ENCODE measurements at places on chromosomes 1 and 21.

GRCh38 chr1:217622042-217622441 lies 8.8 kb downstream of the GPATCH2 start:
- no peak for DNase-seq

GRCh38 chr21:44552681-44553080 lies 1.4 kb upstream of the KRTAP10-2 start:
- no peak for DNase-seq

GRCh38 chr1:218474128-218474527 lies 129.0 kb downstream of the TGFB2 start:
- no peak for DNase-seq

DNA sequence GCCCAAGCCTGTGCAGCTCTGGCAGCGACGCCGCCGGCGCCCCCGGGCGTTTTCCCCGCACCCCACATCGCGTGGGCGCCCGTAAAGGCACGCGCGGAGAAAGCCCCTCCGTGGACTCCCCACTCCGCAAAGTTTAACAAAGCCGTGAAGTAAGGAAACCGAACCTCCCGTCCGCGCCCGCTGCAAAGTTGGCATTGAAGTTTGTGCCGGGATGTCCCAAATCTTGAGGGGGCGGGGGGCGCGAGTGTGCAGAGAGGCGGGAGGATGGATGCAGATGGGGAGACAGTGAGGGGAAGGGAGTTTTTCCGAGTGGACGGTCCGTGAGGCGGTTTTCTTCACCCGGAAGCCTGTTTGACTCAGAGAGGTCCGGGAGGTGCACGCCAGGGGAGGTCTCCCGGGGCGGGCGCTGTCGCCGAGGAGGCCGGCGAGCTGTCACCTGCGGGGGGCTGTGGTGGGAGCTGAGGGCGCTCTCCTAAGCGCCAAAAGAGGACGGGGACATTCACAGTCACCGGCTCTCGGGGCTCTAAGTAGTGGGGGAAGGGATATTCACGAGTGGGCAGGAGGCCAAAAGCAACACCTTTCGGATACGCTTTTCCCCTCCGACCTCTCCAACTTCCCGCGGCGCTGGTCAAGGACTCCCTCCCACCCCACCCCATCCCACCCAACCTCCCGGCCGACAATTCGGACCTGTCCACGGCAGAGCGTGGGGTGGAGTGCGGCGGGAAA lies 1.3 kb downstream of the WLS start:
- DNase-seq = no peak

- DNase-seq = no peak
Observed at GRCh38 chr1:214823311-214824117, 220.5 kb downstream of the CENPF start.

- no peak for DNase-seq
Observed at GRCh38 chr1:83802460-83803152, 196.3 kb downstream of the TTLL7 start.

DNA sequence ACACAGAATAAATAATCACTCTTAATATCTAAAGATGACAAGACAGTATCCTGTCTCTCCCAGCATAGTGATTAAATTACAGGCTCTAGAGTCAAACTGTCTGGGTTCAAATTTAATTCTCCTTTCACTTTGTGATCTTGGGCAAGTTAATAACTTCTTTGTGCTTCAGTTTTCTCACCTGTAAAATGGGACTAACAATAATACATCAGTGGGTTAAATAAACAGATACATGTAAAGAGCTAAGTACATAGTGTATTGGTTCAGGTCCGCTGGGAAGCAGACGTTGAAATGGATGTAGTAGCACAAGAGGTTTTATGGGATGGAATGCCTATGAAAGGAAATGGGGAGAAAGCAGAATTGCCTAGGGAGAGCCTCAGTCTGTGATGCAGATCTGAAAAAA lies 10.7 kb downstream of the ZFYVE9 start:
- no peak for DNase-seq

DNA sequence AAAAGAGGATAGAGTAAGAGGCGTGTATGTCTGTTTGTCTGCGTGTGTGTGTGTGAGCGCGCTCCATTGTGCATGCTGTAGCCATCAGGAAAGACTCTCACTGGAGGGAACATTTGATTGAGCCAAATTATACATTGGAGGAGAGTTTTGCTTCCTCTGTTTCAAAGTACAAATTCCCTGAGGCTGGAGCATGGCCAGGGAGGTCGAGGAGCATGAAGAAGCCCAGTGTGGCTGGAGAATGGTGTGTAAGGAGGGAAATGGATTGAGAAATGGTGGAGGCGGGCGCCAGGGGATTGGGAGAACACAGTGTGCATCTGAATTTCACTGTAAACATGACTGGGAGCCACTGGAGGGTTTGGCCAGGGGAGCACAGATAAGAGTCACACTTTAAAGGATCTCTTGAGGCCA lies 22.1 kb upstream of the EFNA1 start:
- no peak for DNase-seq

DNA sequence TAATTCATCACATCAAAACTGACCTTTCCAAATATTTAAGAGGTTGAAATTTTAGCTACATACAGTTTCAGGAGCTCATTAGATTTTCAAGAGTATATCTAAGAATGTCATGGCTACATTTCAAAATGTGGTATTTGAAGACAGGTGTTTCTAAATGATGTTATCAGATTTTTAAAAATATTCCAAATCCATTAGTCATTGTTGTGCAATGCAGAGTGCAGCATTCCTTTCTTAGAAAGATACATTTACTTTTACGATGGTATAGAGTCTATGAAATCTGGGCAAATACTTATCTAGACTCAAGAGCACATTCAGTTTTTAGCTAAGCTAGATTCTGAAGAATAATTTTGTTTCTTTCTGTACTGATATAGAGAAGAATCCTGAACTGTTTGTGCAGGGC lies 230.3 kb downstream of the CHRM3 start:
- DNase-seq = no peak

DNA sequence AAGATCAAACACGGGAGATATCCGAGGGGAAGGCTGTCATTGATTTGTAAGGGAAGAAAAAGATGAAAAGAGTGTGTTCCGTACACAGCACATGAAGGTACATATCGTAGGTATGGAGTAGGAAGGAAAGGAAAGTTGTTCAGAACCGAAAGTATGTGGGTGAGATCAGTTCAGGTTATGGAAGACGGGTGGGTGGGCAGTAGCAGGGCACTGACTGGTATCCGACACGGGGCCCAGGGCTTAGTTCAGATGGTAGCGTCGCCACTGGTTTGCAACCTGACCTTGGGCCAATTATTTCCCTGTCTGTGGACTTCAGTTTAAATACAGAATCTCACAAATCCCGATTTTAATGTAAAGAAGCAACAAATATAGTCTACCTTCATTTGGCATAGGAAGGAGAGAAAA lies 27.8 kb upstream of the A3GALT2 start:
- DNase-seq = no peak

- DNase-seq = no peak
Observed at GRCh38 chr1:226681652-226682493, 57.2 kb downstream of the ITPKB start.

DNA sequence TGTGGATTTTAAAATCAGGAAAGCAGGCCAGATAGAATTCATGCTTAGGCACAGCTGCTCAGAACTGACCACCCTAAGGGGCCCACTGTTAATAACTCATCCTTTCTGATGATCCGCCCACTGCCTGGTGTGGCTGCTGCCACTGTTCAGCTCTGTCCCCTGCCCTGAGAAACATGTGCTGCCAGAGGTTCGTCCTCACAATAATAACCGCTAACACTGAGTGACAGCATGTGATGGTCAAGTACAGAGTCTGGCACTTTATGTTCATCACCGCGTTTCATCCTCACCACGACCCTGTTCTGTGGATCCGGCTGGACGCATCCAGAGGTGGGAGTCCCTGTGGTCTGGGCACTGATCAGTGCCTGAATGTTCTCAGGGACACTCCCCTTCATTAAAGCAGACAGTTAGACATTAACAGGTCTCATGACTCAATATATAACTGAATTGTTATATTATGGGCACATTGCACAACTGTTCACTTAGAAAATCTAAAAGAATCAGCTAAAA lies 108.6 kb downstream of the SIM2 start:
- DNase-seq = no peak

- DNase-seq = no peak
Observed at GRCh38 chr1:149986486-149987296, 23.8 kb downstream of the OTUD7B start.

- DNase-seq = no peak
Observed at GRCh38 chr1:235918032-235918431, 51.3 kb upstream of the LYST start.

DNA sequence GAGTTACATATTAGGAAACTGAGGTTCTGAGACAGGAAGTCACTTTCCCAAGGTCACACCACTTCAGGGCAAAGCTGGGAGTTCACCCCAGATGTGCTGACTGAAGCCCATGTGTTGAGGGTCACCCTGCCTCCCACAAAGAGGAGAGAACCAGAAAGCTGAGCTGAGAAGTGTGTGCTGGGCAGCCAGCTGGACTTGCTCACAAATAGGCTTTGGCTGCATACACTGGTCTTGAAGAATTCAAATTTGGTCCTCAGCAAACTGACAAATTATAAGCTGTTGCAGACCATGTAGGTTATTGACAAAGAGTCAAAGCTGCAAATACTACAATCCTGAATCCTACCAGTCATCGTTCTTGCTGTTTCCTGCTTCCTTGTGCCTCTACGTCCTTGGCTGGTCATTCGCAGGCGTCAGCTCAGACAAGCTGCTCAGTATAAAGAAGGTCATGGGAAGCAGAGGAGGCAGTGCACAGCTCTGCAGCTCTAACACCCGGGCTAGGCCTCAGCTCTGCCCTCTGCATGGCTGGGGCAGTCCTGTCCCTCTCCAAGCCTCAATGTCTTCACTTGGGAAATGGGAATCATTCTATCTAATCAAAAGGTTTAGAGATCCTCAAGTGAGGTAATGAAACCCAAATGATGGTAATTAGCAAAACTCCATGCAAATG lies 40.0 kb downstream of the CDCP2 start:
- no peak for DNase-seq

DNA sequence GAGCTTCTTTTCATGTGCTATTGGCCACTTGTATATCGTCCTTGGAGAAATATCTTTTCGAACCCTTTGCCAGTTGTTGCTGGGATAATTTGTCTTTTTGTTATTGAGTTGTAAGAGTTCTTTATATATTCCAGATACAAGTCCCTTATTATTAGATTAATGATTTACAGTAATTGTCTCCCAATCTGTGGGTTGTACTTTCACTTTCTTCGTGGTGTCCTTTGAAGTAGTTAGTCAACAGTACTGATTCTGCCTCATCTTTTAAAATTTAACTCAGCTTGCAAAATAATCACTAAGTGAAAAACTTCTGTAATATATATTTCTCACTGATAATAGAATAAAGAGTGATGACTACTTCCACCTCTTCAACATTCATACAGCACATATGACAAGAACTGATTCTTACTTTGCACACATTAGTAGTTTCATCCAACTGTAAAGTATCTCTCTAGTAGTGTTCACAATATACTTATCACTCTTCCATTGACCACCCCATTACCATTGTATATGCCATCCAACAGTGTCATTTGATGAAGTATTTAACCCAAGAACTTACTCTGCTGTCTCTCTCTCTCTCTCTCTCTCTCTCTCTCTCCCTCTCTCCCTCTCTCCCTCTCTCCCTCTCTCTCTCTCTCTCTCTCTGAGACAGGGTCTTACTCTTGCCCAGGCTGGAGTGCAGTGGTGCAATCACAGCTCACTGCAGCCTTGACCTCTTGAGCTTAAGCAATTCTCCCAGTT lies 104.2 kb upstream of the DMRTA2 start:
- DNase-seq = no peak

GRCh38 chr1:214248311-214249085 lies 32.5 kb upstream of the SMYD2 start:
- no peak for DNase-seq

- no peak for DNase-seq
Observed at GRCh38 chr1:57835620-57836019, 411.8 kb upstream of the DAB1 start.

DNA sequence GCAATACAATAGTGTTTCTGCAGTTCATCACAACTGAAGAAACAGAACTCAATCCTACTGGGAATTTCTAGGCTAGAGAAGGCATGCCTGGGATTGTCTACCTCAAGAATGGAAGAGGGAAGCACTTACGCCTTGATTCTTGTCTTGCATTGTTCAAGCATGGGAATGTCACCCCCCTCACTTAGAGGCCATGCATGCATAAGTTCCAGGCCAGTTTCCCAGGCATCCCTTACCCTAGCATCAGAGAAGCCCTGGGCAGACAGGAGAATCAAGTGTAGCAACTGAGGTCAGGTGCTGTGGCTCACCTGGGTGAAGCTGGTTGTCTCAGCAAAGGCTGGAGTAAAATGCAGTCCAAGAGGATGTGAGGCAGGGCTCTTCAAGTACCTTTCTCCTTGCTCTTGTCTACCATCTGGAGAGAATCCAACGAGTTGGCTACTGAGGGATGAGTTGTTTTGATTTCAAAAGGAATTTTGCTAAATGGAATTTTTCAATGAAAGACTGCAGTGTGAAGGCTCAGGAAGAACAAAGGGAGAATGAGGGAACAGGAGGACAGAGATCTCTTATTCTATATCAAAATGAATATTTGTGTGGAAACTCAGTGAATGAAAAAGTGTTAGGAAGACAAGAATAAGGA lies 174.3 kb downstream of the NEK7 start:
- DNase-seq = no peak

DNA sequence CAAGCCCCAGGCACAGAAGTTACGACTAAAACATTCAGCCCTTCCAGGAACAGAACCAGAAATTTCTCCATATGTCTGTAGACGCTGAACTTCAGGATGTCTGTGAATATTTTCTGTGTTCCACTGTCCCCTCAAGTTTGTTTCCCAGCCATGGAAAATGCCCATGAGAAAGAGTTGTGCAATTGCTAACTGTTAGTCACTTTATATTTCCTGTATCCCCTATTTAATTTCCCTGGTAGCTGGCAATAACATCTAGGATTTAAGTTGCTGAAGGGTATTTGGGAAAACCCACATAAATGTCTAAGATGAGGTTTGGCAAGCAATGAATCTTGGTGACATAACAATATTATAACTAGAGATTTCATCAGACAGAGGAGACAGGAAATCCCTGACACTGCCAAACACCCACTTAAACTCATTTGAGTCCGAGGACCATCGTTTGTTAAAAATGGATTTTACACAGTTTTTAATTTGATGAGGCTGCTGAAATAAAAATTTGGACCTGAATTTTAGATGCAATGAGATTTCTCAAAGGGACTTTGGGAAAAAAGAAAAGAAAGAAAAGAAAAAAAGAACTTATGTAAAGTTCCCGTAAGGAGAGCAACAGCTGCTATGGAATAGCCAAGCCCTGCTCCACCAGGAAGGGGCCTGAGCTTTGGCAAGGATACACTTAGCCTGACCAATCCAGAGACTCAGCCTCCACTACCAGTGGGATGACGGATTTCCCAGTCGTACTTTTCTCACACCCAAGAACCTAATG lies 21.8 kb upstream of the ERRFI1 start:
- DNase-seq = no peak

- DNase-seq = no peak
Observed at GRCh38 chr21:26148840-26149354, 21.7 kb downstream of the APP start.

- peak; percentile 39 for DNase-seq
Observed at GRCh38 chr21:31731056-31731856, 662 bp downstream of the SCAF4 start.

- DNase-seq = peak; percentile 77
Observed at GRCh38 chr1:145885738-145886287, at the start of gene ANKRD35. TSS of gene ANKRD35 (minus strand) at chr1:145885866. CDS start at chr1:145885758, 108 bp downstream.
